ENCODE measurements at places on chromosomes 16 and 17.

DNA sequence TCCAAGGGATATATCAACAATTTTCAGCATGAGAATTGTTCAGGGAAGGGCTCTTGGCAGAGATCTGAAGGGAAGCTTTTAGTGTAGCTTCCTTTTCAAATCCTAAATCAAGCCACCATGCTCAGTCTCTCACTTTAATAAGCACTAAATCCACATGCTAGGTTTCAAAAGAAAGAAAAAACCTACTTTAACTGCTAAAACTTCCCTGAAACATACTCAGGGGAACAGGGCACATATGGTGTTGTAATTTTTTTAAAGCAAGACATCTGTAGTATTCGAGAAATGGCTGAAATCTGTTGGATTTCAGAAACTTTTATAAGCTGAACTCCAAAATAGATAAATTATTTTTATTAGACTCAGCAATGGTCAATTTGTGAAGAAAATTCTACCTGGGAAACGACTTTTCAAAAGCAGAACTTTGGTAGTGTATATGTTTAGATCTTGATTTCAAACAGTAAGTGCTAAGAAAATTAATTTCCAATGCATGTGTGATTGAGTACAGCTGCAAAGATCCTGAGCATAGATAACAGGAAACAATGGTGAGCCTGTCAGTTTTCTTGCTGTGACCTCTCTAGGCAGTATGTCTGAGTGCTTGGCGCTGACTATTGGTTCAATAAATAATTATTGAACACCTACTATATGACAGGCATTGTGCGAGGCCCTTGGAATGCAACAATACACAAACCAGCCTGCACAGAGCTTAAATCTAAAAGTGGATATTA, 804.5 kb upstream of the SOX9 start:
- DNase-seq: no peak

- no peak for DNase-seq
These were observed 67.8 kb downstream of the GOSR1 start for GRCh38 chr17:30545024-30545423.

GRCh38 chr16:31149332-31149731, 534 bp downstream of the PRSS36 start:
- no peak for DNase-seq

DNA sequence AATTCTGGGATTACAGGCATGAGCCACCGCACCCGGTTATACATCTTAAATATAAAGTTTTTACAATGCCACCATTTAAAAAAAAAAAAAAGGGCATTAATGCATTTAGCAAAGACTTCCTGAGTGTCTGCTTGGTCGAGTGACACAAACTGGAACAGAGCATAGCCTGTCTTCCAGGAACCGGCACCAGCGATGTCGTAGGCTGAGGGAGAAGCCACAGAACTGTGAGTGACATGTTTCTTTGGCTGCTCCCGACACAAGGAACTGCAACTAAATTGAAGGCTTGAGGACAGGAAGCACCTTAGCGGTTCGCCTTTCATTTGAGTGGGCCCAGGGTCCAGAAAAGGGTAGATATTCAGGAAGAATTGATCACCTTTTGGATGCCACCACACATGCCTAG, 717.8 kb downstream of the MAF start:
- DNase-seq: no peak

- DNase-seq: no peak
These were observed 17.5 kb downstream of the GRIN2C start for GRCh38 chr17:74842146-74842598.

DNA sequence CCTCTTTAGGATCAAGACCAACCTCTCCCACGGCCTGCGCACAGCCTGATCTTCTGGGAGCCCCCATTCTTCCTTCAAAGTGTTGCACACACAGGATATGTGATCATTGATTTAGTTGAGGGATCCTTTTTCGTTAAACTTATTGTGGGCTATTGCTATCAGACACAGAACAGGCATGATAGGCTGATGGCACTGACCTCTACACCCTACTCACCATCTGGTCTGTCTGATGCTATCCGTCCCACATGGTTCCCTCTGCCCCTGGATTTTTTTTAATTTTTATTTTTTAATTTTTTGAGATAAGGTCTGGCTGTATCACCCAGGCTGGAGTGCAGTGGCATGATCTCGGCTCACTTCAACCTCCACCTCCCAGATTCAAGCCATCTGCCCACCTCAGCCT, 19.2 kb upstream of the LITAF start:
- DNase-seq: no peak

DNA sequence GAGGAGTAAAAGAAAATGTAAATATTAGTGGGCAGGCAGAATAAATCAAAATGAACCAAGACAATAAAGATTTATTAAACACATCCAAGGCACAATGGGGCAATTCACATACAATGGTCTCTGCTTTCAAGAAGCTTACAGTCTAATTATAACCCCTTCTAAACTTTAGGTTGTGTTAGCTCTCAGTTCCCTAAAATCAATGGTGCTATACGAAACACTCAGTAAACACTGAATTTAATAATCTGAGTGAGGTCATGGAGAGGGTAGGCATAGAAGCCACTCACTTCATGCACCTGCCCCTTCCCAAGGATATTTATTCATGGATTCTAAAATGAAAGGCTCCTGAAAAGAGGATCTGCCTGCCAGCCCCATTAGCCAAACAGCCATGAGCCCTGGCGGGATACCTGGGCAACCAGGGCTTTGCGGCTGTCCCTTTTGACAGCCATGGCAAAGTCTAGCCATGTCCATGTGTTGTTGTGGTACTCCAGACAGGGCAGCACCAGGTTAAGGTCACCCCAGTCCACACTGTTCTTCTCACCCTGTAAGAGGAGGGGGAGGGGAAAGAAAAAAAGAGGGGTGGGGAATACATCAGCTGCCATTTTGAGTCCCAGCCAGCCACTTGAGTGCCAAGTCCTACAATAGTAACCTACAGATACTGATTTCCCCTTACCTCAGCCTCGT, 1.4 kb upstream of the RSKR start:
- no peak for DNase-seq

- no peak for DNase-seq
These were observed 247.7 kb downstream of the UTP18 start for GRCh38 chr17:51508048-51508447.

DNA sequence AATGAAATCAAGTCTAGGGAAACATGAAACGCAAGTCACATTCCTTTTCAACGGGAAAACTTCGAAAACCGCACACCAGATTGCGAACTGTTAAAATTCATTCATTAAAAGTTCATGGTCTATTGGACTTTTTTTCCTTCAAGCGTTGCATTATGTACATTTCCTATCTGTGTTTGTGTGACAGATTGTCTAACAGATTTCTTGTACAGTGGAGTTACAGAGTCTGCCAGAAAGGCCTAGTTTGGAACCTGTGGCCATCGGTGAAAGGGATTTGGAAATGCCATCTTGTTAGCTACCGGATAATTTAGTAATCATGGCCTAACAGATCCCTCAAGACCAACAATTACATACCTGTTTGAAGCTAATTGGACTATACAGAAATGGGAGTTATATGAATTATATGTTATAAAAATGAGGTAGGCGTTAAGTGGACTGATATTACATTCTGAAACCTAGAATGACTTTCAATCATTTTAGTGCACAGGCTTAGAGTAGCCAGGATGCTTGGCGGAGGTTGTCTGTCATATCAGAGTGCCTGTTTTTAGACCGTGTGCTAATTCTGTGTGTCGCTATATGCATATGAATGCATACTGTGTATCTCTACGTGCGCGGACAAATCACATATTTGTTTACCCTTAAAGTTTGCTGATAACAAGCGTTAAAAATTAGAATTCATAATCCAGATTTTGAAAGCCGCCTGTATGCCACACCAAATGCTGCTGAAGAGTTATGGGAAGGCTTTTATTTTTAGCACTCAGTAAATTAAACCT, 885.4 kb upstream of the RBFOX1 start:
- DNase-seq: no peak

GRCh38 chr17:8300627-8301242, 5.5 kb upstream of the SLC25A35 start:
- DNase-seq: peak; percentile 69

- no peak for DNase-seq
These were observed 11.9 kb downstream of the STAC2 start for GRCh38 chr17:39213852-39214251.

DNA sequence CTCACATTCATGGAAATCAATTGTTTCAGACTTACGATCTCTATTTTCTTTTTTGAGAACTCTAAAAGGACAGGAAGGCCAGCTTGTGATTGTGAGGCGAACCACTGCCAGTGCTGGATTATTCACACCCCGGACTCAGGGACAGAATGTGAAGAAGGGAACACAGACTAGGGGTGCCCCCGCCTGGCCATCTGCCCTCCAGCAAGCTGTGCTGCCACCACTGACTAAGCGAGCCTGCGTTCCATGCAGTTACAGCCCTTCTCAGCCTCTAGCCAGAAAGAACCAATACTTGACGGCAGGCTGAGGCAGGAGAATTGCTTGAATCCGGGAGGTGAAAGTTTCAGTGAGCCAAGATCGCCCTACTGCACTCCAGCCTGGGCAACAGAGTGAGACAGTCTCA, 2.8 kb downstream of the HAGH start:
- DNase-seq: peak; percentile 15

- DNase-seq: peak; percentile 51
These were observed 15.9 kb downstream of the ARHGAP23 start for GRCh38 chr17:38444151-38444550.

GRCh38 chr17:31202968-31203367, 94.1 kb downstream of the OMG start:
- no peak for DNase-seq

DNA sequence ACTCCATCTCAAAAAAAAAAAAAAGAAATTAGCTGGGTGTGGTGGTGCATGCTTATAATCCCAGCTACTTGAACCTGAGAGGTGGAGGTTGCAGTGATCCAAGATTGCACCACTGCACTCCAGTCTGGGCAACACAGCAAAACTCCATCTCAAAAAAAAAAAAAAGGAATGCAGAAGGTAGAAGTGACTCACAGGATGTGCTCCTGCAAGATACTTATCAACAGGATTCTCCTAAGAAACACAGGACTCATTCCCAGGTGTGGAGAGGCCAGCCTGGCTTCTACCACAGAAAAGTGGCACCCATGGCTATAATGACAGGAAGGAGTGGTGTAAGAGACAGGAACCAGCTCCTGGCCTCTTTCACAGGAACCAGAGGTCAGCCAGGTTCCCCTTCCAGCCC, 13.8 kb downstream of the ELMO3 start:
- DNase-seq: no peak

- DNase-seq: no peak
These were observed 40.2 kb downstream of the FOXK2 start for GRCh38 chr17:82559566-82560251.

- no peak for DNase-seq
These were observed 13.9 kb downstream of the CYB561 start for GRCh38 chr17:63431939-63432804.

DNA sequence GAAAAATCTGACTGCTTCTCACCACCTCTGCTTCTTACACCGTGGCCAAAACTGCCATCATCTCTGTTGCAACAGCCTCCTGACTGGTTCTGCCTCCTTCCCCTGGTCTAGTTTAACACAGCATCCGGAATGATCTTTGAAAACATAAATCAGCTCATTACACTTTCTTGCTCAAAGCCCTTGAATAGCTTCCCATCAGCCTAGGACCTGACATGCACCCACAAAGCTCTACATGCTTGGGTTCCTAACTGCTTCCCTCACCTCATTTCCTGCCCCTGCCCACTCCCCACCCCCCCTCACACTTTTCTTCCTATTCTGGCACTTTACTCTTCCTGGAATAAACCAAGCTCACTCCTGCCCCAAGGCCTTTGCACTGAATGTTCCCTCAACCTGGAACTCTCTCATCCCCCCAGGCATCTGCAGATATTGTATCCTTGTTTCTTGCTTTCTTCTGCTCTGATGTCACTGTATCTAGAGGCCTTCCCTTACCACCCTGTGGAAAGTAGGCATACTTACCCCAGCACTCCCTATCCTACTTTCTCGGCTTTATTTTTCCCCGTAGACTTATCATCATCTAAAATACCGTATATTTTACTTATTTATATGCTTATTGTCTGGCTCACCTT, 112.4 kb downstream of the FTO start:
- no peak for DNase-seq

DNA sequence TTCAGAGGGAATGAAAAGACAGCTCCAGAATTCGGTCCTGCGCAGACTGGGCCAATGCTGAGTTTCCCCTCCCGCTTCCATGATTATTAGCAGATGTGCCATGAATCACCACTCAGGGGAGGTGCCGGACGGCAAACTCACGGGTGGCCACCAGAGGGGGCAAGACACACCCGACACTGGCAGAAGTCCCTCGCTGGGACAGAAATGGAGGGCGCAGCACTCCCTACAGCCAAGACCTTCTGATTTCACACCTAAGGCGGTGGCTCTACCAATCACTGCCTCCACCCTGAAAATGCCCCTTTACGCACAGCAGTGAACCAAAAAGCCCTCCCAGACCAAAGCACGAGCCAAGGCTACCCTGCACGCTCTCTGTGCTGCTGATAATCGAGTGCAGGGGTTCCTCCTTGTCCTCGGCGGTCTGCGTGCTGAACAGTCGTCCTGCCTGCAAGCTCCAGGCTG, 26.8 kb downstream of the TRAP1 start:
- DNase-seq: peak; percentile 86

- DNase-seq: no peak
These were observed 37.2 kb upstream of the ENDOV start for GRCh38 chr17:80377798-80378197.

DNA sequence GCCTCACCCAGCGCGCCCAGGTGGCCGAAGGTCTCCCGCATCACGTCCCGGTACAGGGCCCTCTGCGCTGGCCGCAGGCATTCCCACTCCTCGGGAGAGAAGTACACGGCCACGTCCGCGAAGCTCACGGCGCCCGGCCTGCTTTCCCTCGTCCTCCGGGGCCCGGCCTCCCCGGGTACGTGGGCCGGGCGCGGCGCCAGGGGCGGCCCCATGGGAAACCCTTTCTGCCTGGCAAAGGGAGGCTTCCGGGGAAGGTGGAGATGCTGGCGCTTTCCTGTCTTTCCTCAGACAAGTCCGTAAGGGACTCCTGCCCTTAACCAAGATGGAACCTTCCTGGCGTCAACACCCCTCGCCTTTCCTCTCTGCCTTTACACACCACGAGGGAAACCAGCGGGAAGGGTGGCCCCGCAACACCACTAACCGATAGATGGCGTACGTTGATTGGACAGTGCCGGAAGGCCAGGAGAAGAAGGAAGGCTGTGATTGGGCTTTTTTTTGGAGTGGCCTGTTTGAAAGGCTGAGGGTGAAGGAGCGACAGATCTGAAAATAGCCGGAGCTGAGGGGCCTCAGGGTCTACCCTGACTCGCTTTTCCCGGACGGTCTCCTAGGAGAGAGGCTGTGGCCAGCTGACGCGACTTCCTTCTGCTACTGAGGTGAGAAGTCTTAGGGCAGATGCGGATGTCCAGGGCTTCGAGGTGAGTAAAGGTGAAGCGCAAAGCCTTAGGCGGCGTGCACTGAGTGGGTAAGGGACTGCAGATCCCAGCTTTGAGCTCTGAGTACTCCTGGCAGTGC, at the start of gene ZNF785:
Gene ZNF785, minus strand, starts transcription at position 298 of the 792 bp plus-strand sequence. Its CDS starts 86 bp downstream, at position 212.
- DNase-seq: peak; percentile 98

GRCh38 chr17:73234736-73235135, 26.9 kb downstream of the CPSF4L start:
- DNase-seq: no peak
